Kidney (tissue), 22 donors: ENCODE measurements at places on chromosomes 11 and 22.

- no peak for DNase-seq
Measured at GRCh38 chr11:76803811-76804600, 20.9 kb downstream of the TSKU start.

DNA sequence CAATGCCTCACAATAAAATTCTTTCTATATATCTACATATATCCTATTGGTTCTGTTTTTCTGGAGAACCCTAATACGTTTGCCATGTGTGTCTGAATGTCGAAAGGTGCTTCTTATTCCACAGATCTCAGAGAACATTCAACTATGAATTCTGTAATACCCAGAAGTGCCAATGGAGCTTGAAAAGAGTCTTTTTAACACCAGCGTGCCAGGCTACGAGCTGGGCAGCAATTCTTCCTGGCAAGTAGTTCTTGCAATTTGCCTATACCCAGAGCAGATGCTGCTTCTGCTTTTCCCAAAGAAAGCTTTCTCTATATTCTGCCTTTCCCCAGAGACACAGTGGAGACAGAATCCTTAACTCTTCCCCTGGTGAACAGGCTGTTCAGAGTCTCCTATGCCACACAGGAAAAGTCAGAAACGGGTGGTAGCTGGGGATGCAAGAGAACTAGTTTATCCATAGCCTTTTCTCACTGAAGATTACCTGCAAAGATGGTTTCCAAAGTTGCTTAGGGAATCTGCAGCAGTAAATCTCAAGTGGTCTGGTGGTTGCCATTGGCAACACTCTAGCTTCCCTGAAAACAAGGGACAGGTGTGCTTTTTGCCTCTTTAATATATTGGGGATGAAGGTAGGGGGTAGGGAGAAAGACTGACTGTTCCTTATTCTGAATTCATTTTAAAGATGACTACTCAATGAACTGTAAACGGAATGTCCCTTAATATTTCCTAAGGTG is 16.8 kb upstream of the PAFAH1B2 start:
- DNase-seq, result no peak

GRCh38 chr11:123178186-123178585 is 16.9 kb downstream of the CLMP start:
- DNase-seq, result no peak

- no peak for DNase-seq
Measured at GRCh38 chr22:49070501-49070900, 757.2 kb downstream of the BRD1 start.

GRCh38 chr11:95916049-95916448 is 7.9 kb downstream of the MTMR2 start:
- no peak for DNase-seq

GRCh38 chr11:92070026-92070889 is 154.4 kb upstream of the FAT3 start:
- DNase-seq, result no peak

- DNase-seq, result peak; percentile 83
Measured at GRCh38 chr11:17208257-17208999, 642 bp upstream of the PIK3C2A start.

DNA sequence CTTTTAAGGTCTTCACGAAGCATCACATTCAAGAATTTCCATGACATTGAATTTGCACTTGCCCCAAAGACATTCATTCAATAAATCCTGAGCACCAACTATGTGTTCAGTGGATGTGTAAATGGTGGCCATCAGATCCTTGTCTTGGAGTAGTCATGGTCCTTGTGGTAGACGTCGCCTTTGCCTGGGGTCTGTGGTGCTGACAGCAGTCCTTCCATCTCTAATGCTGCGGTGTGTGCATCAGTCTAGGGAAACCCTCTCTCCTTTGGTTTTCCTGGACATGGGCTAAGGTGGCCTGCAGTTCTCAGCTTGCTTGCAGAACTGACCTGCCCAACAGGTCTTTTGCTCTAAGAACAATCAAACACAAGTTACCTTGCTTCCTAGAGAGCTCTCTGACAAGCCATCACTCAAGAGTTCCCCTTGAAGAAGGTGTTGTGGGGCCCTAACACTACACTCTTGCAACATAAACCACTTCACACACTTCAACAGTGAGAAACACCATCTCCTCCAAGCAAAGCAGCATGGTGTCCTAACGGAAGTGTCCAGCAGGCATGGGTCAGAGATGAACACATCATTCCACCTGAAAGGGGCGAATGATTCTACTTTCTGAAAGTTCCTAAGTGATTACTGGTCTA is 72.1 kb downstream of the BUD13 start:
- DNase-seq, result no peak

DNA sequence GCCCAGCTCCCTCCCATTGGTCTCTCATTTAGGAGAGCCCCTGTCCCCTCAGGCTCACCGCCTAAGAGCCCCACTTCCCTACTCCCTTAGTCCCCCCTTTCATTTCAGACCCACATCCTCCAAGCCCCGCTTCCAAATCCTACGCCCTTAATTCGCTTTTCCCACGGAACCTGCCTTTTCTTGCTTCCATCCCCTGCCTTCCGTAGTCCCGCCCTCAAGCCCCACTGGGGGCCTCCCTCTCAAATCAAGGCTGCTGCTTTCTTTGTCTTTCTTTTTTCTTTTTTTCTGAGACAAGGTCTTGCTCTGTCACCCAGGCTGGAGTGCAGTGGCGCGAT is 396 bp downstream of the CCDC157 start:
- DNase-seq, result no peak

DNA sequence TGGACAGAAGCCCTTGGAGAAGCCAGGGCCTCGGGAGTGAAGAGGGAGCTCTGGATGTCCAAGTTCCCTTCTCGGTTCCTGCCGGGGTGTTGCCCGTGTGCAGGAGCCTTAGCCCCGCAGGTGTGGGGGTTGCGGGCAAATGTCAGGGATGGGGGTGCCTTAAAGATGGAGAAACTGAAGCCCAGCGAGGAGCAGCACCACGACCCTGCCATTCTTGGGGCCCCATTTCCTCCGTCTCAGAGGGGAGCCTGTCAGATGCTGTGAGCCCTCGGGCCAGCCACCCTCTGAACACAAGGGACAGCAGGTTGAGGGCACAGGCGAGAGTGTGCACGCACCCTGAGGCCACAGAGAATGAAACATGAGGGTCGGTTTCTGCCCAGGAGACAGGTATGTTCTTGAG is 6.3 kb downstream of the OSBPL5 start:
- DNase-seq, result peak; percentile 66

DNA sequence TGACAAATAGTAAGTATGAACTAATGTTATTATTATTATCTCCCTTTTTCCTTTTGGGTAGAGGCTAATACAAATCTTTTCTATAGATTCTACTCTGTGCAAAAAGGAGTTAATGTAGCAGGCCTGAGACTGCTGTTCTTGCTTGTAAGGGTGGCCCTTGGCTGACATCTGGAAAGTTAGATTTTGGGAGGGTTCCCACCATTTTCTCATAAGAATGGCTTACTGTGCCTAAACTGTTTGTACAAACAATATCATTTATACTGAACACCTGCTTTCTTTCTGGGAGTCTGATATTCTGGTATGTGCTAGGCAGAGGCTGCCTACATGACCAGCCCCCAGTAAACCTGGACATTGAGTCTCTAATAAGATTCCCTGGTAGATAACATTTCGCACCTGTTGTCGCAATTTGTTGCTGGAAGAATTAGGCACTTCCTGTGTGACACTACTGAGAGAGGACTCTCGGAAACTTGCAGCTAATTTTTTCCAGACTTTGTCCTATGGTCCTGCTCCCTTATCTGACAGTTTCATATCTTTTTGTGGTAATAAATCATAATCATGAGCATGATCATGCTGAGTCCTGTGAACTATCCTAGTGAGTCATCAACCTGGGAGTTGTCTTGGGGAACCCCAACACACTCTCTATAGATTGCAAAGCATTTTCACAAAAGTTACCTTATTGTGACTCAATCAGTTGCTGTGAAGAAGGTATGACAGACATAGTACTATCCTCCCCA is 257.7 kb upstream of the CCDC90B start:
- no peak for DNase-seq

- no peak for DNase-seq
Measured at GRCh38 chr11:93484716-93485115, 58.5 kb downstream of the SMCO4 start.

DNA sequence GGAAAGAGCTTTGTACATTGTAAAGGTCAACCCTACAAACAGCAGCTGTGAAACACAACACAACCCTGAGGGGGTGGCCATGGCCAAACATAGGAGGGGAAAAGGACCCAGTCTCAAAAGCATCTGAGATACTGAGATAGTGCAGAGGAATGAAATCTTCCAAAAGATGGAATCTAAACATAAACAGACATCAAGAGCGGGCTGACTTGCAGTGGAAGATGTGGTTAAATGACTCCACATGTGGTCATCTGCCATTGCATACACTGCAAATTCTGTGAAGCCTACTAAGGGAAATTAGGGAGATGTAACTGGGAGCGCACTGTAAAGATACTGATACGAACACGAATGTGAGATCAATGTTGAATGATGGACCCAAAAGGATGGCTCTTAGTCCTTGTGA is 22.0 kb downstream of the BDNF start:
- no peak for DNase-seq

GRCh38 chr11:16191868-16192240 is 164.5 kb downstream of the SOX6 start:
- DNase-seq, result peak; percentile 71
